T follicular helper cell (primary cell): ENCODE measurements at places on chromosomes 16 and 17.

- DNase-seq = no peak
These were observed 133.3 kb downstream of the CA10 start for GRCh38 chr17:52025236-52025635.

GRCh38 chr16:88722784-88723506, 16.6 kb downstream of the CTU2 start:
- DNase-seq = no peak

DNA sequence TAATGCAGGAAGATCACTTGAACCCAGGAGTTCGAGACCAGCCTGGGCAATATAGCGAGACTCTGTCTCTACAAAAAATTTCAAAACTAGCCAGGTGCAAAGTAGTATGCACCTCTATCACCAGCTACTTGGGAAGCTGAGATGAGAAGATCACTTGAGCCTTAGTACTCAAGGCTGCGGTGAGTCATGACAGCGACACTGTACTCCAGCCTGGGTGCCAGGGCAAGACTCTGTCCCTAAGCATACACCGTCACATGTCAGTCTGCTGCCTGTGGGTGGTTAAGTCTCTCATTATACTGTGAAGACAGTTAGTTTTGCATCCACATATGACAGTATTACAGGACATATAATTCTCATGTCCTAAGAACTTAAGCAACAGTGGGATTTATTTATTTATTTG, 21.8 kb downstream of the NMRAL1 start:
- DNase-seq = no peak

- no peak for DNase-seq
These were observed 39.5 kb downstream of the VMP1 start for GRCh38 chr17:59746849-59747445.

- DNase-seq = no peak
These were observed 512 bp downstream of the PMM2 start for GRCh38 chr16:8798174-8798527.

DNA sequence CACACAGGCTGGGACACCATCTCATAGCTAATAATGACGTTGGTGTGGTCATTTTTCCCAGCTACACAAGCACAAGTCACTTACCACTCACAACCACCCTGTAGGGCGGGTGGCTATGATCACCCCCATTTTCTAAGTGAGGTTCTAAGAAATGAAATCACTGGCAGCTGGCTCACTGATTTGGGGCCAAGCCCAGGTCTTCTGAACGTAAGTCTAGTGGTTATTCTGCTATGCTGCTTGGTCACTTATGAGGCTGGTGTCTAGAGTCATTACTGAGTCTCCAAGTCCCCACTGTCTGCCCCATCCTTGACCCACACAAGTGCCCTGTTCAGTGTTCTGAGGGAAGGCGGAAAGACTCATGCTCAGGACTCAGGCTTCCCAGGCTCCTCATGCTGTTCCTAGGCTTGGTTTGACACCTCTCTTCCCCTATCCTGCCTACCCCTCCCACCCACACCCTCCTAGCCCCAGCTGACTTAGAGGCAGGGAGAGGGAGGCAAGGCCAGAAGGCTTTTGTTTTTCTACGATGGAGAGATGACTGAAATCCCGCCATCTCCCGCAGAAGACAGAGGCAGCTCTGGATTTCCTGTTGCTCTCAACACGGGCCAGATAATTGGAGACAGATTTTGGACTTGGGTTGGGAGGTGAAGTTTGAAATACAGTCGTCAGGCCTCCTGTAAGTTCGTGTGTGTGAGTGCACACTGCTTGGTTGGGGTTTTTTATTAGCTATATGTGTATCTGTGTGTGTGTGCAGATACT, 32.2 kb downstream of the FZD2 start:
- no peak for DNase-seq

- DNase-seq = no peak
These were observed 29.3 kb downstream of the MARF1 start for GRCh38 chr16:15613676-15614075.

DNA sequence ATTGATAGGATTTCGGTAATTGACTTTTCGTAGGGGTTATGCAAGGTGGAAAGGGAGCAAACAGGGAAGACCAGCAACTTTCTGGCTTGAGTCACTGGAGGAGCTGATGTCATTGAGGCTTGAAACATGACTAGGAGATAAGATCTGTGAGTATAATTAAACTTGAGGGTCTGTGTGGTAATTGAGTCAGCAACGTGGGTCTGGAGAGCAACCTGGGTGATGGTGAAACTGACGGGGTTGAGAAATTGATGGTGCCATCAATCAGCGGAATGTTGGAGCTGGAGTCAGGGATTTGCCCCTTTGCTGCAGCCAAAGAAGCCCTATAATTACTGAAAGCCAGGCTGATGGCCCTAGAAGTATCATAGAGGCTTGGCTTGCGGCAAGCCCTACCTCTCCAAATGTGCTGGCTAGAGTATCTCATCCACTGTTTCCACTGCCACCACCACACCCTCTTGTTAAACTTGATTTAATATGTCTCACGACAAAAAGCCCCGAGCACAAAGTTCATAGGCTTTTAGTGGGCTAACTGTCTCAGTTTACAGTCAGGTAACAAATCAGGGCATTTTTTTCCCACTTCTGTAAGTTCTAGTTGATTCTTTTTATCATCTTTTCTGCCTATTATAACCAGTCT, 186.9 kb upstream of the ELAC2 start:
- no peak for DNase-seq

DNA sequence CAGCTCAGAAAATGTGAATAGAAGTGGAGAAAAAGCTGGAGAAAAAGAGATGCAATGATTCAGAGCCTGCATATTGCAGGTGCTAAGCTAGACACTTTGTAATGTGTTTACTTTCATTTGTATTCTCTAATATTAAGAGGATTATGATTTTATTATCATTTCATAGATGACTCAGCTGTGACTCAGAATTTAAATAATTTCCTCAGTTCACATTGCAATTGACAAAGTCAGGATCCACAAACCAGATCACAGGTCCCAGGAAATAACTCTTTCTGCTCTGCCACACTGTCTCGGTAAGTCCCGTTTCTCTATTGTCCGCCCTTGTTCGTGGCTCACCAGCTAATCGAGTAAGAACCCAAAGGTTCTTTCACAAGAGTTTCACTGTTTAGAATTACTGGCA, 235.4 kb upstream of the MON1B start:
- DNase-seq = no peak

DNA sequence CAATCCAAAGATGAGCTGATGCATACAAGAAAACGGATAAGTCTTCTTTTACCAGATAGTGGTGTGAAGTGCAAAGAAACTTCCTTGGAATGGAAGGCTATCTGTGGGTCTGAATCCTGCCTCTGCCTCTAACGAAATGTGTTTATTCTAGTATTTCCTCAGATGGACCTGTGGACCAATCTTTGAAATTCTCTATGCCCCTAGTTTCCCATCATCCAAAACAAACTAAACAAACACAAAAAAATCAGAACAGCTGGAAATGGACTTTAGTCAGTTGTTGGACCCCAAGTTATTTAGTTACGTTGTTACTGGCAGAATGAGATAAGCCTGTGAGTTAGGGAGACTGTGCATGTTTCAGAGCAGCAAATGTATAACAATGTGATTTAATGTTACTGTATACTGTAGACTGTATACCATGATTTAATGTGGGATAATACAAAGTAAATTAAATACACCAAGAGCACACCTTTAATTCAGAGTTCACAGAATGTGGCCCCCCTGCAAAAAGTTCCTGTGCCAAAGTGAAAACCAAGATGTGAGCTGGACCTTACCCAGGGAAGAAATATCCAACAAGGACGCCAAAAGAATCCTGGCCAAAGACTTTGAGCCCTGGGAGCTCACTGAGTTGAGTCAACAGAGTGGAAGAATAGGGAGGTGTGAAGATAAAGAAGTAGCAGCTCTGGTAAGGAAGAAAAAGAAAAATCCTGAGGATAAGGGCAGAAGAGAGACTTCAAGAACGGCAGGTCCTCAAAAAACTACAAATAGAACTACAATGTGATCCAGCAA, 255.2 kb downstream of the CNTNAP4 start:
- DNase-seq = no peak

DNA sequence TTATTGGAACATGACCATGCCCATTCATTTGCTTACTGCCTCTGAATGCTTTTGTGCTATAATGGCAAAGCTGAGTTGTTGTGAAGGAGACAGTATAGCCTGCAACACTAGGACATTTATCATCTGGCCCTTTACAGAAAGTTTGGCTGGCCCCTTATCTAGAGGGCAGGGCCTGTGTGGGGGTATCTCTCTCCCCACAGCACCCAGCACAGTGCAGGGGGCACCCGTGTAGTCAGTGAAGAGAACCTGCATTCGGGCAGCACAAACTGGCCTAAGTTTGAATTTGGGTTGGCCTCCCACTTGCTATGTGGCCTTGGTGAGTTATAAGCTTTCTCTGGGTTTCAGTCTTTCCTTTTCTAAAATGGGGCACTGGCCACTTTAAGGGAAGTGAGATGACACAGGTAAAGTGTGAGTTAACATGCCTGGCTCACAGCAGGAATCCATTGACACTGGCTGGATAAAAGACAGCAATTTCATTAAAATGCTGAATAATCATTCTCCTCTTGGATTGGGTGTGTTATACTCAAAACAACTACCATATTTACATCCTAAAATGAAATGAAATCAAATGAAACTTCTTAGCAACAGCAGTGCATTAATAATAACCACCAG, 12.1 kb downstream of the UBE2O start:
- DNase-seq = no peak

DNA sequence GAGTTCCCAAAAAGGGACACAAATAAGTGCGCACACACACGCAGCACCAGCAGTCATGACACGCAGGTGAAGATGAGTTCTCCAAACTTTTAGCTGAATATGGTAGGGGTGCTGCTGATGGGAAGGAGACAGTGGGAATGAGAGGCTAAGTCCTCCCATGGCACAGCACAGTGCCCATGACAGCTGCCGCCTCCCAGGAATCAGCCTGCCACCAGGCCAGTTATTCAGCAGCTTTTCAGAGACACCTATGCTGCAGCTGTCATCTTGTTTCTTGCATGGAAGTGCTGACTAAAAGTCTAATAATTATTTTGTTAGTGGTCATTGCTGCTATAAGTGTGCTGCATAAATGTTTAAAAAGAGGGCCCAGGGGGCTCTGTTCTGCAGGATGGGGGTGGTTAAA, 12.2 kb downstream of the WFIKKN2 start:
- DNase-seq = no peak

DNA sequence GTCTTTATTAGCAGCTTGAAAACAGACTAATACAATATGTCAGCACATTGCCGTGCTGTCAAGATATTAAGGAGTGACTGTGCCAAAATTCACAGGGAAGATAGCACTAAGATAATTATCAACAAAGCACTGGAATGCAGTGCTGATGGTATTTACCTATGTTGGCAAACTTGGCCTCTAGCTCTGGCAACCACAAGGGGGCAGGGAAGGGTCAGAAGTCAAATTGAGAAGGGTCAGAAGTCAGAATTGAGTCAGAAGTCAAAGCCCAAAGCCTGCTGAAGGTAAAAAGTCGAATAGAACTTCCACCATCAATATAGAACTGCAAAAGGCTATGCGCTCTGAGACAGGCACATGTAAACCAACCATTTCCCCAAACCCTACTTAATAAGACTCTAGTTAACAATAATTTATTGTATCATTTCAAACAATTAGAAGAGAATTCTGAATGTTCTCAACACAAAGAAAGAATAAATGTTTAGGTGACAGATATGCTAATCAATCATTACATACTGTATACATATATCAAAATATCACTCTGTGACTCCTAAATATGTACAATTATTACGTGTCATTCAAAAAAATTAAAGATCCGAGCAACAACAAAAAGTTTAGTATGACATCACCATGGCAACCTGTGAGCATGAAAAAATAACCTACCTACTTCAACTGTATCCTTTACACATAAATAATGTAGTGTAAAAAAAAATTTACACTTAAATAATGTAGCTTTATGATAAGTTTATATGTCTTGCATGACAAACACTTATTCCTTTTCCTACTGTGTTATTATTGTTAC, 916.1 kb downstream of the KCNJ2 start:
- no peak for DNase-seq

- no peak for DNase-seq
These were observed 91.5 kb downstream of the SNX11 start for GRCh38 chr17:48198950-48199541.

DNA sequence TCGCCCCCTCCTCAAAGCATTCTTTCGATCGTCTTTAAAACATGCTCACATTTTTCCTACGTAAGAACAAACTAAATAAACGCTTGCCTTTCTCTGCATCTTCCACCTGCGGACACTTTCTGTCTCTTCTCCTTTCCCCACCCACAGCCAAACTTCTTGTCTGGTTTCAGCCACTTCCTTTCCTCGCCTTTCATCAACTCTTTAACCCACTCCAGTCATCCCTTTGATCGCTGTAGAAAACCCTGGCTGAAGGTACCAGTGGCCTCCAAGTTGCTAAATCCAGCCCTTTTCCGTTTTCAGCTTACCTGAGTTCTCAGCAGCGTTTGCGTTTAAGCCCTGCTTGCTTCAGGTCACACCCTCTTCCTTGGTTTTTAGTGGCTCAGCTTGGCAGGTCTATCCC, 483 bp downstream of the RPA1 start:
- no peak for DNase-seq

GRCh38 chr16:11843206-11843605, 8.1 kb downstream of the RSL1D1 start:
- DNase-seq = no peak

- DNase-seq = no peak
These were observed 11.7 kb downstream of the PRKCA start for GRCh38 chr17:66313995-66314659.

DNA sequence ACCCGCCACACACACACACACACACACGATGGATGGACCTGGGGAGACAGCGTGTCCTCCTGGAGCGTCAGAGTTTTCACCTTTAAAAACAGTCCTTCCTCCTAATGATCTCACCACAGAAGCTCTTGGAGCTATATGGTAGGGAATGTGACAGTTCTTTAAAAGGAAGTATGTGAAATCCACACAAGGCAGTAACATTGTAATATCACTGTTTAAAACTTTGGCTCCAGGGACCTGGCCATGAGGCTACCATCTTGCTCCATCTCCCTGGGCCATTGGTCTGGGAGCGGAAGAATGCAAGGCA, 302.4 kb downstream of the SOX9 start:
- no peak for DNase-seq

DNA sequence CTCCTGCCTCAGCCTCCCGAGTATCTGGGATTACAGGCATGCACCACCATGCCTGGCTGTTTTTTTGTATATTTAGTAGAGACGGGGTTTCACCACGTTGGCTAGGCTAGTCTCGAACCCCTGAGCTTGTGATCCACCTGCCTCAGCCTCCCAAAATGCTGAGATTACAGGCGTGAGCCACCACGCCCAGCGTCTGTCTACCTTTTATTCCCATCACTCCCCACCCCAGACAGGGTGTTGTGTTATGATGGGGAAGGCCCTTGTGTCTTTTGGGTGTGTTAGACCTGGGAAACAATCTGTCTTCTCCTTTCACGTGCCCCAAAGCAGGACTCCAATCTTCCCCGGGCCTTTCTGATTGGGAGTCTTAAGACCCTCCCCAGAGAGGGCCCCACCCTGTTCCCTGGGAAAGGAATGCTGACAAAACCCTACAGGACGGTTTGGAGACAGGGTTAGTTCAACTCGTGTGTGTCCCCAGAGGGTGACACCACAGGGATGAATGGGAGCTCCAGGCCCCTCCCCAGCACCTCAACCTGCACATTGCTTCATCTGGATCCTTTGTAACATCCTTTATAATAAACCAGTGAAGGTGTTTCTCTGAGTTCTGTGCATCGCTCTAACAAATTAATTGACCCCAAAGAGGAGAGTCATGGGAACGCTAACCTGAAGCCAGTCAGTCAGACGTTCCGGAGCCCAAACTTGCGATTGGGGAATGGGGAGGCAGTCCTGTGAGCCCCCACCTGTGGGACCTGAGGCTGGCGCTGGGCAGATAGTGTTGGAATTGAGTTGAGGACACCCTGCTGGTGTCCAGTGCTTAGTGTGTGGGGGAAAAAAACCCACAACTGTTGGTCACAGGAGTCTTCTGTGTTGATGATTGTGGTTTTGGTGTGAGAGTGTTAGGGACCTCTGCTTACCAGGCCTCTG, 3.2 kb upstream of the ELOB start:
- no peak for DNase-seq
